ENCODE measurements at places on chromosomes 5 and 9. TPM values are rescaled to one million over a fixed set of nuclear protein-coding genes. Genes with fewer than 3 reads are reported as not detected.

PCA3 gene
- not detected for polyA plus RNA-seq

PHF24 gene
- polyA plus RNA-seq = not detected

LCN2 gene
- not detected for polyA plus RNA-seq

GZMA gene
- polyA plus RNA-seq = not detected

DNA sequence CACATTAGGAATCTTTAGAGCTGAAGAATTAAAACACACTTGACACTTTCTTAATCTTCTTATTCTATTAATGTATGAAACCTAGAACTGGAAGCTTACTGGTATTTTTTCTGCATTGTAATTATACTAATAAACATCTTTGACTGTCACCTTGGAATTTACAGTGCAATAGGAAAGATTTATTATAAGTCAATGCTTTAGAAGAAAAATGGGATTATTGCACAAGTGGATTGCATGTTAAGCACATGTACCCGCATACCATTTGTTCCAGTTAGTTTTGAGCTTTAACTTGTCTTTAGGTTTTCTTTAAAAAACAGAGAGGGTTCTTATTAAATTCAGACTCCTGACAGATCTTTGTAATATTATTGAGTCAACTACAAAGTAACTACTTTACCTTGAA, 278.5 kb downstream of the CCDC171 start:
- no peak for DNase-seq

DNA sequence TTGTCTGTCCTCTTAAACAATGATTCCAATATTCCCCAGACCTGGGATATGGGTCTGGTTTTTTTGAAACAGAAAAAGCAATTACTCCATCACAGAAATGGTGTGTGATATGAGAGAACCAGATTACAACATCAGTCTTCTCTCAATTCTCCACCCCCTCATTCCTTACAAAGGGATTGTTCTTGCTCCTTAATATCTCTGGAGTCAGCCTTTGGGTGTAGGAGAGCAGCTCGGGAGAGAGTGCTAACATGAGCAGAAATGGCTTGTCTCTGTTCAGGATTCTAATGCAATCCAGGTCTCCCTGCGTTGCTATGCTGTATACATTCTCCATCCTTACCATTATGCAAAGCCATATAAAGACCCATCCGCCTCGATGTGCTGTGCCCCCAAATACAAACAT, 32.7 kb downstream of the ZFAND5 start:
- DNase-seq = no peak

DNA sequence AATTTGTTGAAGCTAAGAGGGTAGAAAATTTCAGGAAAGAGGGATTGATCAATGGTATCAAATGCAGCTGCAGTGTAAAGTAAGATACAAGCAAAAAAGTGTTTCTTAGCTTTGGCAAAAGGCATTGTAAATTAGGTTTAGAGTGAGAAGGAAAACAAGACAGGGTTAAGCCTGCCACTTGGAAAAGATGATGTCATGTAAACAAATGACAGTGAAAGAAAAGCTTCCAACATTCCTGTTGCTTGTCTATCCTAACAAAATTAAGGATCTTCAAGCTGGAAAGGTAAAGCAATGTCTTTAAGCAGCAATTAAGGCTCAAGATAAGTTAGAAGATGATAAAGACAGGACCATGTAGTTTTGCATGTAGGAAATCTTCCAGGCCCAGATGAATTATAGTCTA, 139.1 kb upstream of the PPP2R2B start:
- no peak for DNase-seq

DNA sequence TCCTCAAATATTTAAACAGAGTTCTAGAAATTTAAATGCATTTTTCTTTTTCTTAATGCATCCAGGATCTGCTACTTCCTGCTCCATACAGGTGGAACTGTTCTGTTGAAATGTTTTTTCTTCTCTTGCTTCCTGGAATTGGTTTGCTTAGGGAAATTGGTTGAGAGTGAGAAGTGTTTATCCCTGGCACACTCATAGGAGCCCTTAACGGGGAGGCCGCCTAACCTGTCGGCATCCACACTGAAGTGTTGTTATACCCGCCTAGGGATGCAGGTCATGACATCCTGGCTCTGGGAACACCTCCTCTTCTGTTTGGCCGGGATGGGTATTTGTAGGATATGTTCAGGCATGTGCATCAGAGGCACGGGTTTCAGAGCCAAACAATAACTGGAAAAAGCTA, 239.7 kb downstream of the GADD45G start:
- no peak for DNase-seq

Data from AG04450 (cell line).